ENCODE measurements at places on chromosomes 5 and 9.

GRCh38 chr9:134655101-134655500 lies 13.5 kb downstream of the COL5A1 start:
- no peak for DNase-seq

DNA sequence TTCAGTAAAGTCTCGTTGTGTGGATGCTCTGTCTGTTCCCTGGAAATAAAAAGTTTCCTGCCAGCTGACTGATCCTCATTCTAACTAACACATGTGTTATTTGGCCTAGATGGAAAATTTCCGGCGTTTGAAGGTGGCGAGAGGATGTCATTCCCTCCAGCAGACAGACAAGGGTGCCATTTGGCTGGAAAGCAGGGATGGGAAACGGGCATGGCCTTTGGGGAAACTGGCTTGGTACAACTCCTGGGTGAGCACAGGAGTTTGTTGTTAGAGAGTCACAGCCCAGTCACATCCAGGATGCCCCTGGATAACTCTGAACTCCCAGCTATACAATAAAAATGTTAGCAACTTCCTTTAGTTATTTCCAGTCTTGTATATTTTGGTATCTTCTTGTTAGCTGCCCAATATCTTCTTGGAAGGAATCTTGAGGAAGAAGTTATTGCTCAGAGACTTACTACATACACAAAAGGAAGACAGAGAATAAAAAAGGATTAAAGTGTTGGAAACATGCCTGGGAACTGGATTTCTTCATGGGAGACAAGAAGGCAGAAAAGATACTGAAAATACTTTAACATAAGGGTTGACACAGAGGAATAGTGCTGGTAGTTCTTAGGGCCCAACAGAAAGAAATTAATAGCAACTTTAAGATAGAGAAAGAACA lies 41.9 kb downstream of the TEK start:
- DNase-seq, result no peak

DNA sequence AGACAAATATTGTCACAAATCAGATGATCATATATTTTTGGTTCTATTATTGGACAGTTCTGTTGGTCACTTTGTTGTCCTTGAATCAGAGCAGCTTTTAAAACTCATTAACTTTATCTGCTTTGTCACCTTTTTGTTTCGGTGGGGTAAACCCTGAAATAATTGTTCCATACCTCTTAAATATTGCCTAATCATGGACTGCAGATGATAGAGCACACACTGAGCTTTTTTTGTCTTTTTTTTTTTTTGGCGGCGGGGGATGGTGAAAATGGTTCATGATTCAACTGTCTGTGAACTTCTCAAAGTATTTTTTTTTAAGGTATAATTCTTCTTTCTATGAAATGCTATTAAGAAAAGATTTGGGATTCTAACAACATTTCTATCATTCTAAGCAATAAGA lies 1.8 kb downstream of the NUDT12 start:
- no peak for DNase-seq

DNA sequence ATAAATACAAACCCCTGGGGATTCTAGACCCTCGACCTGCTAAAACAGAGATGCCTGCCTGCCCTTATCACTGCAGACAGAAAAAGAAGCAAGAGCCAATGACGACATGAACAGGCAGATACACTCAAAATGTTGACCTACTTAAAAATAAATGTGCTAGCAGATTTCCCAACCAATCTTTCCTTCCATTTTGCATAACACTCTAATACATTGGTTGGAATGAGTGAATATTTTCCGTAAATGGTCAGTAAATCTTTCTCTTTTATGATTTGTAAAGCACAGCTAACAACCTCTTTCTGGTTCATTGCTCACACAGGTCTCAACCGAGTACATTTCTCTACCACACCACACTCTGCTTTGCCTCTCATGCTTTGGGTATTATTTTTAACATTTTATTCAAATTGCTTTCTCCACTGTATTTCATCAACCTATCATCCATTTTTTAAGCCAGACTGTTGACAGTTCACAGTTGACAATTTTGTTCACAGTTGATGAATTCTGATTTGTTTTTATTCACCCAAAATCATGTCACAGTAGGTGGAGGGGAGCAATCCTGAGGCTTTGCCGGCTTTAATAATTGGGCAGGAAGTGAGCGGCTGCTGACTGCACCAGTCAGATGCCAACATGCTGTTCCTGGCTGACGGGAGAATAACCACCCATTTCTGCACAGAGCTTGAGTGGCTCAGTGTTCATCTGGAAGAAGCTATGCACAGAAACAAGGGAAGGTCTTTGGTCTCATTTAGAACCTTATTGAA lies 426.6 kb downstream of the SPOCK1 start:
- no peak for DNase-seq

- no peak for DNase-seq
Observed at GRCh38 chr5:53560028-53560427, 411 bp upstream of the NDUFS4 start.

GRCh38 chr9:94808926-94809700 lies 82.6 kb downstream of the AOPEP start:
- no peak for DNase-seq

Measured in activated B cell treated with CpG ODN at 0.5 μM for 24 hours (primary cell).